ENCODE measurements at places on chromosomes 7 and 10. TPM values are rescaled to one million over a fixed set of nuclear protein-coding genes. Genes with fewer than 3 reads are reported as not detected.

The TBC1D12 gene
- polyA plus RNA-seq: not detected

DNA sequence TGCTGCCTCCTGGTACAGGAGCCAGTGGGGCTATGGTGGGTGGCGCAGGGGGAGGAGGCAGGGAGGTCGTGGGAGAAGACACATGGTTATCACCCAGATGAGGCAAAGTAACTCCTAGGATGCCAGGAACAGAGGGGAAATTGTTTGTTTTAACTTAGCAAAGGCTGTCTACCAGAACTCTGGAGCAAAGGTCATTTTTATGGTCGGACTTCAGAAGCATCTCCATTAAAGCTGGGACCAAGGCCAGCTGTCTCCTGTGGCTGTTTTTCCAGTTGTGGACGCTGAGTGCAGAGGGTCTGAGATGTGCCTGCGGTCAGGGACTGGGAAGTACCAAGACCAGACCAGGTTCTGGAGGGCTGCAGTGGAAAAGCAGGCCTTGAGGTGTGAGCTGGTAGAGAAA is 525.9 kb upstream of the FOXK1 start:
- no peak for DNase-seq

DNA sequence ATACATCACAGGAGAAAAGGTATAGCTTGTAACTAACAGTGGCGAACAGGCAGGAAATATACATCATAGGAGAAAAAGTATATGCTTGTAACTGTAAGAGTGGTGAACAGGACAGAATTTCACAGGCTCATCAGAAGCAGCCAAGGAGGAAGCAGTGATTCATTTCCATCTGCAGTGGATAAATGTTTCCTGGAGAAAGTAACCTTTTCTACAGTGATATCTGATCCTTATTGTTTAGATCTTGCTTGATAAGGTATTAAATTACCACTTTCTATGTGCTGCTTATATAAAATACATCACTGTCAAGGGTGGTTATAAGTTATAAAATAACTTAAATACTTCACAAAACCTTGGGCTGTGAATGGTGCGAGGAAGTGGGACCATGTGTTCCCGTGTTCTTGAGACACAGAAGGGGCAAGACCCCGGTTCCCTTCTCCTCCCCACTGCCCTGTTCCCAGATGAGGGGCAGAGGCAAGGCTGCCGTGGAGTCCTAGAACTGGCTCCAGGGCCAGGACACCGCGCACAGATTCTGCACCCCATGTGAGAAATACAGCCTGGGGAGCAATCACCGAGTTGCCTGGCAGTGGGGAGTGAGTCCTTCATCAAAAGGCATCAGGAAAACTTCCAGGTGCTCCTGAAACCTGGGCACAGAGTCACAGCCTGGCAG is 135.2 kb downstream of the DIP2C start:
- no peak for DNase-seq

DNA sequence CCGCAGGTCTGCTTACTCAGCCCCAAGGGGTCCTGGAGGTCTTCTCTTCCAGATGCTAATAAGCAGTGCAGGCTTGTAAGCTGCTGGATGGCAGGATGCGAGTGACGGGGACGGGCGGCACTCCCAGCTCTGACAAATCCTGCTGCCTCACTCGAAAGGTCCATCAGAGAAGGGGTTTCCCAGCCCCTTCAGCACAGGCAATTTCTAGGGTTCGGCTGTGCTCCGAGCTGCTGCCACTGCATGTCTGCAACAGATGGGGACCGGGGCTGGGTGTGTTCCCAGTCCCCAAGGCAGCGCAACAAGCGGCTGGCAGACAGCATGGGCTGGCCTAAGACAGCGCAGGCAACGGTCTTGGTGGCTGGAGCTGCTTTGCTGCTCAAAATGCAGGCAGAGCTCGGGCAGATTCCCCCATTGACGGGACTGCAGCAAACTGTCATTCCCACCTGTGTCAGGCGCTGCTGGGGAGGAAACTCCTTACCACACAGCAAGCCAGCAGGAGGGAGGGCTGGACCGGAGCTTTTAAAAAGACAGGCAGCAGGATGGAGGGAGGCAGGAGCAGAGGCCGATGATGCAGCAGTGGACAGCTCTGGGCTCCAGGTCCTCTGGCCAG is 62.4 kb downstream of the PRKAG2 start:
- DNase-seq: no peak

The YKT6 gene
- polyA plus RNA-seq: 38.8 TPM

DNA sequence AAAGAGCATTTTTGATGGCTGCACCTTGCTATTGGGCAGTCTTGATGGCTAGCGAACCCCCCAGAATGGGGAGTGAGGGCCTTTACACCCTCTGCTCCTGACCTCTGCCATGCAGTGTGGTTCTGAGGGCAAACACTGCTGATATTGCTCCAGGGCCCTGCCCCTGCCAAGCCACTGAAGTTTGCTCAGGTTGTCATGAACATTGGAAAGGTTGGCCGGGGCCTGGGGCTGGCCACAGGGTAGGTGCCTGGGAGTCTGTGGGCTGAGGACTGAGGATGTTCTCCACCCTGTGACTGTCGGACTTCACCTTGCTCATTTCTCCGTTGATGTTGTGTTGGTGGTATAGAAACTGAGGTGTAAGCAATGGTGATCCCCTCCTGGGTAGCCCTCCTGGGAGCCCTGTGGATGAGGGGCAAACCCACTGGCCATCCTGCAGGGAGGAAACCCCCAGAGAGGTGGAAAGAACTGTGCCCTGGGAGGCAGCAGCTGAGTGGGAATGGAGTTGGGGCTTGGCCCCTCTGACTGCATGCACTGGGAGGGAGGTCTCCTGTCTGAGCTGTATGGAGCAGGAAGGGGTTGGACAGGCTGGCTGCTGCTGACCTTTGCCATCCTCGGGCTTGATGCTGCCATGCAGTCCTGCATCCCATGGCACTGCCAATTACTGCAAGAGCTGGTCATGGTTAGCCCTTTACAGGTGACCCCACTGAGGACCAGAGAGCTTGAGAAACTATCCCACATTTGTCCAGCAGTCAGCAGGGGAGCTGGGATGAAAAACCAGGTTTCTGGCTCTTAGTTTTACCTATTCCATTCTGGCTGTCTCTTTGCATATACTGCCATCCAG is 77.1 kb downstream of the SH2D4B start:
- DNase-seq: no peak

DNA sequence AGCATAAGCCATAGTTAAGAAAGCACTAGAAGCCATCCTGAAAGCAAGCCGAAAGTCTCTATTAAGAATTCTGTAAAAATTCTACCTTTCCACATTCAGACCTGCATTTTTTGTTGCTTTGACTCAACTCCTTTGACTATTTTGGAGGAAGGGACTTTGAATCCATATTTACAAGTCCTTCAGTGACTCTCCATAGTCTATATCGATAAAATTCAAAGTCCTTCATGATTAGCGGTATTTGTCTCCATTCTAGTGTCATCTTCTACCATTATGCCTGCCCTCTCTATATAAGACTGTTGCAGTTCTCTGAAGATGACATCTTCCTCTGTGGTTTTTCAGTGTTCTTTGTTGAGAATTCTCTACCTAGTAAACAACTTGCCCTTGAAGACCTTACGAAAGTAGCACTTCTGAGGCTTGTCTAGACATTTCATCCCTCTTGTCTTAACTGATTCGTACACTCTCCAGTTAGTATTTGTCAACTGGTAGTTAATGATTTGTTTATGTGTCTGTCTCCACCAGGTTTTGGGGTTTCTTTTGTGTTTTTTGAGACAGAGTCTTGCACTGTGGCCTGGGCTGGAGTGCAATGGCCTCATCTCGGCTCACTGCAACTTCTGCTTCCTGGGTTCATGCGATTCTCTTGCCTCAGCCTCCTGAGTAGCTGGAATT is 1.7 kb downstream of the CCSER2 start:
- DNase-seq: peak; percentile 76

DNA sequence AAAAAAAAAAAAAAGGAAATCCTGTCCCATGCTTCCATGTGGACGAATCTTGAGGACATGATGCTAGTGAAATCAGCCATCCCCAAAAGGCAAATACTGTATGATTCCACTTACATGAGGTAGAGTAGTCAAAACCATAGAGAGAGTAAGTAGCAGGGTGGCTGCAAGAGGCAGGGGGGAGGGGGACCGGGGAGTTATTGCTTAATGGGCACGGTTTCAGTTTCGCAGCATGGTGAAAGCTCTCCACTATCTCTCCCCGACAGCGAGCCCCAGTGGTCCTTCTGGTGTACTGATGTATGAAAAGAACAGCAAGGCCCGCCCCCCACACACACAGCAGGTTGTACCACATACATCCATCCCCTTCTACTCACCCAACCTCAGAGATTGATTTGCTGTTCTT is 32.8 kb downstream of the NOD1 start:
- DNase-seq: peak; percentile 47

DNA sequence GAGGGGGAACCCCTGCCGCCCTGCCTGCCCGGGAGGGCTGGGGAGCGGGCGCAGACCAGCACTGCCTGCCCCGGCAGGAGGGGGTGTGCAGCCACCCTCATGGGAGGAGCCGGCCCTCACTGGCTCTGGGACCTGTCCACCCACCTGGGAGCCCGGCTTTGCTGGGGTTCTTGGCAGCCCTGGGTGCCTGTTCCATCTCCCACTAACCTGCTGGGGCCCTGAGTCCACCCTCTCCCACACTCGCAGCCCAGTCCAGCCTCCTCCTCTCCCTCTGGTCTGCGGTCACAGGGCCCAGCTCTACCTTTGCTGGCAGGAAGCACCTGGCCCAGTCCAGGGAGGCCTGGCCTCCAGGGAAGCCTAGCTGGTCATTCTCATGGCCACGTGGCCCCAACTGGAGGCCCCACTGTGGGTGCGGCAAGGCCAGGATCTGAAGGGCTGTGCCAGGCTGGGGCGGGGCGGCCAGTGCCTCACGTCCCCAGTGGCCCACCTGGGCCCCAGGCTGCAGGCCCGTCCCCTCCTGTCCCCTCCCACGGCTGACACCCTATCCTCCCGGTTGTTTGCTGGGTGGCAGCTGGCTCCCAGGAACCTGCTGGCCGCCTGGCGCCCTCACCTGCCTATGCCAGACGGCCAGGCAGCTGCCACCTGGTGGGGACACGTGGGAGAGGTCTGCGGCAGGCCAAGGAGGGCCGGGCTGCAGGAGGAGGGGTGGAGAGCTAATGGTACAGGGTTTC is at the start of gene TMEM184A:
Gene TMEM184A, minus strand, starts transcription at position 393 of the 731 bp plus-strand sequence. CDS start 721 bp downstream, outside the sequence.
- peak; percentile 61 for DNase-seq

The FBXO24 gene
- polyA plus RNA-seq: 2.0 TPM

- DNase-seq: no peak
Measured at GRCh38 chr7:130379921-130380860, at the start of gene CPA1. CPA1 (plus strand) TSS chr7:130380494; CDS start chr7:130380521, 27 bp downstream.

The SLC16A12 gene
- not detected for polyA plus RNA-seq

DNA sequence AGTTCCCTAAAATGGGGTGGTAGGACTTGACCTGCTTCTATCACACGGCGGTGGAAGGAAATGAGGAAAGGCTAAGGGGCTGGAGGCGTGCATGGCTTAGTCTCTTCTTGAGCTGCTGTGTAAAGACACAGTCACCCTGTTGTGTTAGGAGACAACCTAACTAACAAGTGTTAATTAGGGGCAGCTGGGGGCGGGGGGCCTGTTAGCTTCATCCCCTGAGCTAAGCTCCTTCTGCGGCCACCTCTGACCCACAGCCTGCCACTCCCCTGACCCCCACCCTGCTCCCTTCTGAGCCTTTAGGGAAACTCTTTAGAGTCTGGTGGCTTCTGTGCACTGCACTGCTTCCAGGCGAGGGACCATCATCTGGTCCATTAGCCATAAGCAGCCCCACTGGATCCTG is 28.0 kb downstream of the COL17A1 start:
- no peak for DNase-seq

DNA sequence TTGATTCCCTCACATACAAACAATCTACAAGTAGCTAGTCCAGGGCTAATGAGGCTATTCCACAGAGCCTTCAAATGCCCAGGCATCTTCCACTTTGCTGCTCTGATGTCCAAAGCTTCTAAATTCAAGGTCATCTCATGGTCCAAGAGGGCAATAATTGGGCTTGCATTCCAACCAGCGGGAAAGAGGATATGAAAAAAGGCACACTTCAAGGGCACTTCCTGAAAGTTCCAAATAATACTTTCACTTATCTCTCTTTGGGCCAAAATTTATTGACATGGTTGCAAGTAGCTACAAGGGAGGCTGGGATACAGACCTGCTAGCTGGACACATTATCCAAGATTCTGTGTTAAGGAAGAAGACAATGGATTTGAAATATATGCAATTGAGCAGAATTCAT is 25.2 kb upstream of the APBB1IP start:
- no peak for DNase-seq

The NXPH1 gene
- not detected for polyA plus RNA-seq

The FRMPD2 gene
- not detected for polyA plus RNA-seq

- no peak for DNase-seq
Measured at GRCh38 chr7:17038783-17039170, 157.0 kb upstream of the AGR3 start.

GRCh38 chr7:157514746-157515145 is 177.9 kb downstream of the DNAJB6 start:
- DNase-seq: no peak

DNA sequence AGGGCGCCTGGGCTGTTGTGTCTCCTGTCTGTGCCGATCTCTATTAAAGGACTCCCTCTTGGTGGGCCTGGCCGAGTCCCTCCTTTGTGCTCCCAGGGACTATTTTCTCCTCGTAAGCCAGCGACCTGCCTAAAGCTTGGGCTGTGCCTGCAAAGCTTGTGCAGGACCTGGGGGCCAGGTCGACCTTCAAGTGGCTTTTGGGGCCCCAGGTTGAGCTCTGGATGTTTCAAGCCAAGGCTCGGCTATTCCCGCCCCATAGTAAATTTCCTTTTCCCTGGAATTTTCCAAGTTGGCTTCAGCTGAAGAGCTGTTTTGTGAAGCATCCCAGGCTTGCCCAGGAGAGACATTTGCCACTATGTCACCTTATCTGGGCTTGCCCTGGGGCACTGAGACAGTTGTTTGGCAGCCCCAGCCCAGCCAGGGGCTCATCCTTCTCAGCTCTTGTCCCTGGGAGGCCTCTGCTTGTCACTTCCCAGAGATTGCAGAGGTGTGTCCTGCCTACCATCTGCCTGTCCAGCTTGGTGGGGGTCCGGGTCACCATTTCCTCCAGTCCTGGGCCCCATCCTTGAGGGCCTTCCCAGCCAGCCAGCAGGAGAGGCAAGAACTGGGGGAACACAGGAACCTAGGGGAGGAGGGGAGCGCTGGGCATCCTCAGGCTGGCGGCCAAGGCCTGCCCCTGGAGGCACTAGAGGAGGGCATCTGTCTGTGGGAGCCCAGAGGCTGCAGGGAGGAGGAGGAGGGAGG is 20.2 kb downstream of the ZMIZ2 start:
- no peak for DNase-seq
